ENCODE measurements at places on chromosomes 6 and 20.
A peak's percentile ranks its signal among the peaks of the same experiment; 100 is the strongest.

DNA sequence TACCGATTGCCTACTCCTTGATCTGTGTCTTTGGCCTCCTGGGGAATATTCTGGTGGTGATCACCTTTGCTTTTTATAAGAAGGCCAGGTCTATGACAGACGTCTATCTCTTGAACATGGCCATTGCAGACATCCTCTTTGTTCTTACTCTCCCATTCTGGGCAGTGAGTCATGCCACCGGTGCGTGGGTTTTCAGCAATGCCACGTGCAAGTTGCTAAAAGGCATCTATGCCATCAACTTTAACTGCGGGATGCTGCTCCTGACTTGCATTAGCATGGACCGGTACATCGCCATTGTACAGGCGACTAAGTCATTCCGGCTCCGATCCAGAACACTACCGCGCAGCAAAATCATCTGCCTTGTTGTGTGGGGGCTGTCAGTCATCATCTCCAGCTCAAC, 13.5 kb downstream of the CCR6 start:
- DNase-seq = peak; percentile 42

- DNase-seq = no peak
Observed at GRCh38 chr20:62982124-62983075, 24.4 kb downstream of the BHLHE23 start.

GRCh38 chr6:33431880-33432541, 12.1 kb downstream of the SYNGAP1 start:
- no peak for DNase-seq

GRCh38 chr6:129704708-129705107, 5.3 kb downstream of the ARHGAP18 start:
- no peak for DNase-seq

GRCh38 chr6:121395736-121396135, 39.7 kb upstream of the GJA1 start:
- DNase-seq = no peak

All from activated naive CD4-positive, alpha-beta T cell treated with Interleukin-2 at 50 U/mL for 16 hours (primary cell).